Pulmonary artery endothelial cell (primary cell): ENCODE measurements at places on chromosomes 2 and 18.

DNA sequence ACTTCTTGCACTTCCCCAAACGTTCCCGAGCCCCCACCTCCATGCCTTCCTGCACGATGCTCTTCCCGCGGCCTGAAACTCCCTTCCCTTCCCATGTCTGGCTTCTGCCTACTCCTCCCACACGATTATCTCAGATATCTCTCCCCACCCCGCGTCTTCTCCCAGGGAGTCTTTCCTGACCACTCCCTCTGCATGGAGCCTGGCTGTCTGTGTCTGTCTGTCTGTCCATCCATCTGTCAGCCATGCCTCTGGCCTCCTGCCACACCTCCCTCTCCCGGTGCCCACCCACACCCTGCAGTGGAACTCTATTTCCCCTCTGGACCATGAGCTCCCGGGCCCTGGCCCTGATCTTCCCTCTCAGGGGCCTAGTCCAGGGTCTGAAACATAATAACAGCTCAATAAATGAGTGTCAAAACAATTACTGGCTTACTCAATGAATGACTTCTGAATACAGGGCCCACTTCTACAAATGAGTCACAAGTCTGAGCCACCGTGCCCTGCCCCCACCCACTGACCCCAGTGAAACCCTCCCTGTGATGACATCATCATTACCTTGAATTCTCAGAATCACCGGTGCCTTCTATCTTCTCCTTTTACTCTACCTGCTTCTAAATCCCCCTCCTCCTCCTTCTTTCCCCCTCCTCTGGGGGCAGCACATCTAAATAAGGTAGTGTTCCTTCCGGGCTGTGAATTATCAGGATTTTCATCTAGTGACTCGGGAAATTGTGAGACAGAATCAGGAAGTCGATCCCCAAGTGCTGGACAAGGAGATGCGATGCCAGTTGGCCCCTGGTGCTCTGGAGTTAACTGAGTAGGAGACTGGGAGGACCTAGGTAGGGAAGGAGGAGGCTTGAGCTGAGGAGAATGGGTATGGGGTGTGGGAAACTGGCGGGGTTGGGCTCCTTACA lies 46.1 kb upstream of the PLB1 start:
- DNase-seq = no peak

GRCh38 chr2:603869-604268 lies 73.3 kb downstream of the TMEM18 start:
- no peak for DNase-seq

- DNase-seq = no peak
Measured at GRCh38 chr2:186917866-186918265, 68.9 kb upstream of the ZSWIM2 start.

DNA sequence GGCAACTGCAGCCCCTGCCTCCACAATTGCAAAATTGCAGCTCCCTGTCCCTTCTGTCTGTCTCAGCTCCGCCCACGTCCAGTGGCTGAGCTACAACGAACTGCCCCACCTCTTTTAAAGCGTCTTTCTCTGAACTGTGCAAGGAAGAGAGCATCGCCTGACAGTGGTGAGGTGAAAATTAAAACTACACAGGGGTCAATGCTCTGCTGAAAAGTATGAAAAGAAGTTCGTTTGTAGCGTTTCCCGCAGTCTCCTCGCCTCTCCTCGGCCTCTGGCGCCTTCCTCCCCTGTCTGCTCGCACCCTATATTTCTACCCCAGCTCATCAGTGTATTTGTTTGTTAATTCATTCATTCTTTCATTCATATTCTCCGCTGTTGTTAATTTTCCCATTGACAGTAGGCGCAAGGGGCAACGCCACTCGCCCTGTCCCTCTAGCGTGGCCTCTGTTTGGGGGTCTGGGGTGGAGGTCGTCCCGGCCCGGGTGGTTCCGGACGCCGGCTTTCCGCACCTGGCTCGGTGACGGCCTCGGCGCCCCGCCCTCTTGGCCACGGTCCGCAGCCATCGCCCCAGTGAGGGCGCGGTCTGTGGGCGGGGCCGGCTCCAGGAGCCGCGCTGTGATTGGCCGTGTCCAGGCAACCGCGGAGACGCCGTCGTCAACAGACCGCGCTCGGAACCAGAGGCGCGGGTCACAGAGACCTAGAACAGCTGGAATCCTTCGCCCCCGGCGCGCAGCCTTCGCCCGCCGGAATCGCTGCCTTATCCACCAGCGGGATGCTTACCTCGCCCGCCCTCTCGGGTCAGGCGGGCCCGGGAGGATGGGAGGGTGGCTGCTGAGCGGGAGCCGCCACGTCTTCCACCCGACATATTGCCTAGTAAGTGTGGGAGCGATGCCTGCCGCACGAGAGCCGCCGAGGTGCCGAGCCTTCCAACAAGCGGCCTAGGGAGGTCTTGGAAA lies at the start of gene VWA3B:
Gene VWA3B (plus strand): TSS at position 677 of the 956 bp plus-strand sequence. CDS start 5,926 bp downstream, outside the sequence.
- no peak for DNase-seq

DNA sequence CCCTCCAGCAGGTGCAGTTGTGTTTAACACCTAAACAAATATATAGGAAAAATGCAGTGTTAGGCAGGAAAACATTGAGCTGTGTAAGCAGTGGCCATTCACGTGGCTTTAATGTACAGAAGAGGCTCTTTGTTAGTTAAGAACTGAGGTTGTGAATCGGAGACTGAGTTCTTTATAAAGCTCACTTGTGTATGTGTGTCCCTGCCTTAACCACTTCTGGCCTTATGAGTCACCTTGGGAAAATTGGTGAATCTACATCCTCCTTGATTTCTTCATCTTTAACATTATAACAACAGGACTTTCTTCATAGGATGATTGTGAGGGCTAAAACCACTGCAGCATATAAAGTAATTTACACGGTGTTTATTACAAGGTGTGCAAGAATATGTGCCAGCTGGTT lies 188.4 kb upstream of the TPO start:
- DNase-seq = no peak

DNA sequence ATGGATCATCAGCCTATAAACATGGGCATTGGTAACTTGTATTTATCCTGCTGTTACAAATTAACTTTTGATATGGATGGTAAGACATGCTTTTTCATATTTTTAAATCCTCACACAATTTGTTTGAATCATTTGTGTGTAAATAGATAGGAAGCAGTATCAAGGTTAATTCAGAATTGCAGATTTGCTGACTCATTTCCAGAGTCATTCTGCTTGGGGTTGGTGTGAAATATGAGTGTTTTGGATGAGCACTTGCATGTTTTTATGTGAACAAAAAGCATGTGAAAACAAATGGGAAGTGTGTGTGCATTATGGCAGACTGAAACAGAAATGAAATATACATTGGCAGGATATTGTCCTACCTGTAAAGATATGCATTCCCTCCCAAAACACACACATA lies 11.8 kb downstream of the CCDC85A start:
- DNase-seq = no peak

GRCh38 chr2:216626875-216627245 lies 6.4 kb upstream of the IGFBP2 start:
- no peak for DNase-seq

DNA sequence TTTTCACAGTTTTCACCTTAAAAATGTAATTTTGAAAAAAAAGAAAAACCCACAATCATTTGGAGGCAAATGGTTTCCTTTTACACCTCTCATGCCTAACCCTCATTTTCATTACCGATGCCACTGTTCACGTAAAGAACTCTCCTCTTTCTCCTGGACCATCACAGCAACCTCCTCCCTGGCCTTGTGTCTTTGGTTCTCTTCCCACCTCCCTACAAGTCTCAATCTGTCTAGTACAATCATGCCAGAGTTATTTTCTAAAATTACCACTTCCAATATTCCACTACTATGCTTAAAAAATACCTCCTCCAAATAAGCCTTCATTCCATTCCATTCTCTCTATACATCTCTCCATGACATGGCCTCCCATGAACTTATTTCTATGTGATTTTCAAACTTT lies 77.9 kb upstream of the RIT2 start:
- DNase-seq = no peak

DNA sequence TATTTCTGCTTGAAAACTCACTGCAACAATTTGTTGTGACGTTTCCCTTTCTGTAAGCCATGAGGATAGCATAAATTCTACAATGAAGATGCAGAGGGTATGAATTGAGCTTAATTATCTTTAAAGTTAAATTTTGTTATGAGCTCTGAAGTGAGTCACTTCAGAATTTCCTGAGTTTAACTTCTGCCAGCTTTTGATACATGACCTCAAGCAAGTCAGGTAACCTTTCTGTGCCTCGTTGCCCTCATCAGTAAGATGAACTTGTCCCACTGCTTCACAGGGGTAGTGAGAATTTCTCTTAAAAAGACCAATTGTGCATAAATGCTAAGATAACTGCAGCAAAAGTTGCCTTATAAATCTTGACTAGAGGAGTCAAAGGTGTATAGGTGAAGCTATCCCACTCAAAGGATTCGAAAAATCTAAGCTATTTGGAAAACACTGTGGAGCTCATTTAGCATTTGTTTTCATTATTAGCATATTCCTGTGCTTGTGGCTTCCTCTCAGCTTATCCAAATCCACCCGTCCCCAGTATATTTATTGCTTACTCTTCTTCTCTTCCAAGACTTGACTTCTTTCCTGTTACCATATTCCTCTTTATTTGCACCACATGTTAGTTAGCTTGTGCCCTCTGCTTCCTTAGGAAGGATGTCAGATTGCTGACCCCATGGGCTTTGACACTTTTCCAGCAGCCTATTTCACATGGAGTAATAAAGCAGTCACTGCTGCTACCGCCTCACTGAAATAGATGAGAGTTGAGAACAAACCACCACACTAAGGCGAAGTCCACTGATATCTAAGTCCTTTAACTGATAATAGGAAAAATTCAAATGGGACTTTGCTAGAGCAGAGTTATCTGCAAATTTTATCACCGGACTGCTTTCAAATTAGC lies 428.6 kb downstream of the ERBB4 start:
- DNase-seq = peak; percentile 27

DNA sequence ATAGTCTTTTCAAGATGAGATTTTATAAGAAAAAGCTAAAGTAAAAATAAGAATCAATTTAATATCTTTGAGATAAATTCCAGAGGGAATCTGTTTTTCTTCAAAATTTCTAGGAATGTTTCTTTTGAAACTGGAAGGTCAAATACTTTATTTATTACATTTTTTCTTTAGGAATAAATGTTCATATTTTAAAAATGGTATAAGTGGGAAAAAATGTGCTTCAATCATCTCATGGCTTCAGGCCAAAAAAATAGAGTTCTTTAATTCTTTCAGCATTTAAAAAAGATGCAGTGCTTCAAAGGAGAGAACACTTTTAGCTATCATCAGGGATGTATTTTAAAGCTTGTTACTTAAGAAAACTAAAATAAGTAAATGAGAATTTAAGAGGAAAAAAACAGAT lies 110.6 kb downstream of the NEB start:
- no peak for DNase-seq

DNA sequence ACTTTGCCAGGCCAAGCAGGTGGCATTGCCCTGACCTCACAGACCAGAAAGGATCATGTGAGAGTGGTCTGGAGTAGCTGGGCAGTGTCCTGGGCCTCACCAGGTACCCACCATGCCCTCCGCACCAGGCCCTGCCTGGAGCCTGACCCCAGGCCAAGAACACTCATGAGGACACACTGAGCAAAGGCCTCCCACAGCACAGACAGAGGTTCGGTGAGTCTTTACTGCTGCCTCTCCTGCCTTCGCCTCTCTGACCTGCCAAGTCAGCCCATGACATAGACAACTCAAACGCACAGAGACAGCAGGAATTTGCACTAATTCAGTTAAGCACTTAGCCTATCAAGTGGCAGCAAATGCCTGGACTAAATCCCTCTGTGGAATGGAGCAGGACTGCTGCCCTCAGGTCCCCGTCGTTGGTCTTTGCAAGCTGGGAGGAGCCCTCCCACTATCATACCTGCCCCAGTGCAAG lies 62.5 kb downstream of the RHOB start:
- no peak for DNase-seq

- no peak for DNase-seq
Measured at GRCh38 chr2:233966388-233966787, 49.2 kb downstream of the TRPM8 start.

GRCh38 chr18:35491700-35492077 lies 6.1 kb downstream of the INO80C start:
- DNase-seq = no peak

DNA sequence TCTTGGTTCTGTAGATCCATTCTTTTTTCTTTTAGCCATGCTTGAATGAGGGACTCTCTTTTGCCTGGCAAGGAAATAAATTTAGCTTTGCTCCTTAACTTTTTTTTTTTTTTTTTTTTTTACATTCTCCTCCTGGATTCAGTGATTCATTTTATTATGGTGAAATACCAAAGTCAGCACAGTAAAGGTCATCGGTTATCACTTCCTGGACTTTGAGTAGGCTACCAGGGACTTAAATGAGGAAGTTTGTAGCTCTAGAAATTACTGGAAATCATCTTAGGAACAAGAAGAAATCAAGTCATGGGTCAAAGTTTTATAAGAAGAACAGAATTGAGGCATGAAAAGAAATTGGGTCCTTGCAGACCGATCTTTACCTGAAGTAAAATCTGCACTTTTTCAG lies 75.0 kb downstream of the SOCS6 start:
- peak; percentile 13 for DNase-seq

GRCh38 chr2:240156435-240157146 lies 16.1 kb upstream of the OTOS start:
- DNase-seq = no peak

DNA sequence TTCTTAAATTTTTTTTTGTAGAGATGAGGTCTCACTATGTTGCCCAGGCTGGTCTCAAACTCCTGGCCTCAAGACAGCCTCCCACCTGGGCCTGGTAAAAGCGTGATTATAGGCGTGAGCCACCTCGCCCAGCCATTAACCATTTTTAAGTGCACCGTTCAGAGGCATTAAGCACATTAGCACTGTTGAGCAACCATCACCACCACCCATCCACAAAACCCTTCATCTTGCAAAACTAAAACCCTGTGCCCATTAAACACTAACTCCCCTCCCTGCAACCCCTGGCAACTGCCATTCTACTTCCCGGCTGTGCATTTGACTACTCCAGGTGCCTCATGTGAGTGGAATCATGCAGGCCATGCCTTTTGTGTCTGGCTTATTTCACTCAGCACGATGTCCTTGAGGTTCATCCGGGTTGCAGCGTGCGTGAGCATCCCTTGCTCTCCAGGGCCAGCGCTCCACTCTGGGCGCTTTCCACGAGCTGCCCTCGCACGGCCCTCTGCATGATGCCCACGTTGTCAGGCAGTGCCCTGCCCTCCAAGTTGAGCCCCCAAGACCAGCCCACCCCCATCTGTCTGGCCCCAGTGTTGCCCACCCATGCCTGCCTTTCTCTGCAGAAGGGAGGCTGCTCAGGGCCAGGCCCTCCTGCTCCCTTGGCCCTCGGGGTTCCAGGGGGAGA lies 63.0 kb upstream of the GLI2 start:
- DNase-seq = no peak
